Smooth muscle cell of the brain vasculature (primary cell): ENCODE measurements at places on chromosomes 1 and 21.

DNA sequence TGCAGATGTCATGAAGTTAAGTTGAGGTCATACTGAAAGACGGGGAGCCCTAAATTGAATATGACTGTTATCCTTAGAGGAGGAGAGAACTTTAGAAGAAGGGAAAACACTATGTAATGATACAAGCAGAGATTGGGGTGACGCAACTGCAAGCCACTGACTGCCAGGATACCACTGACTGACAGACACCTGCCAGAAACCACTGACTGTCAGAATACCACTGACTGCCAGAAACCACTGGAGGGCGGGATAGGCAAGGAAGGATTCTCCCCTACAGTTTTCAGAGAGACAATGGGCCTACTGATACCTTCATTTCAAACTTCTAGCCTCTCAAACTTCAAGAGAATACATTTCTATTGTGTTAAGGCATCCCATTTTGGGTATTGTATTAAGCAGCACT is 388.7 kb downstream of the USH2A start:
- no peak for DNase-seq

- no peak for DNase-seq
Observed at GRCh38 chr1:154752273-154753030, 117.6 kb downstream of the KCNN3 start.

GRCh38 chr1:243514927-243515326 is 259.1 kb downstream of the SDCCAG8 start:
- no peak for DNase-seq

DNA sequence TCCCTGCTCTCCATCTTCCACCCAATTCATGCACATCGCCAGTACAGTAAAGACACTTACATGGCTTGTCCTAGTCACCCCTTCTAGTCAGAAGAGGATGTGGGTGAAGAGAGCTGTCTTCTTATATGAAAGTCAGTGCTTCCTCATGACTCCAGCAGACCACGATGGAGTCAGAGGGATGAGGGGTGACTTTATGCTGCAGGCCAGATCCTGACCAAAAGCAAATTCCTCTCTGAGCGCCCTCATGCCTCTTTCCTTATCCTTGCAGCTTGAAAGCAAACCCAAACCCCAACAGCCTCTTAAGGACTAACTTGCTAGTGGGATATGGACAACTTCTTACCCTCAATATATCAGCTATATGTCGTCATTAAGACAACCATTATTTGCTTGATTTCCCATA is 348.2 kb upstream of the DUSP10 start:
- no peak for DNase-seq

DNA sequence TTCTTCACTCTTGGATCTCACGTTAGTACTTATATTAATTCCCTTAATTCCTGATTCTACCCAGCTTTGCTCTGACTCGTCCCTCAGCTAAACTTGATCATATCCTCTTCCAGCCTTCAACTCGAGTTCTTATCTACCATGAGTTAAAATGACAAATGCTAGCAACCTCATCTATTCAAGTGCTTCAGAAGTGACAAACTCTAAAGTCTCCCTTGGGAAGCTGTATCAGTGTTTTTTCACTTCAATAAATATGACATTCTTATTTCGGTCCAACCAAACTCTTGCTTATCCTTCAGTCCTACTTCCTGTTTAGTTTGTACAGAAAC is 75.3 kb downstream of the FOXJ3 start:
- DNase-seq = no peak

GRCh38 chr21:17612565-17613241 is at the start of gene BTG3:
Gene BTG3, minus strand, starts transcription at chr21:17612901. Its CDS starts 3,757 bp downstream, at chr21:17609144.
- peak; percentile 56 for DNase-seq

- no peak for DNase-seq
Observed at GRCh38 chr1:42944246-42944928, 14.3 kb downstream of the SLC2A1 start.

- no peak for DNase-seq
Observed at GRCh38 chr1:30130099-30130498, 593.3 kb downstream of the MATN1 start.

GRCh38 chr1:9444532-9444931 is 94.7 kb upstream of the SLC25A33 start:
- no peak for DNase-seq

DNA sequence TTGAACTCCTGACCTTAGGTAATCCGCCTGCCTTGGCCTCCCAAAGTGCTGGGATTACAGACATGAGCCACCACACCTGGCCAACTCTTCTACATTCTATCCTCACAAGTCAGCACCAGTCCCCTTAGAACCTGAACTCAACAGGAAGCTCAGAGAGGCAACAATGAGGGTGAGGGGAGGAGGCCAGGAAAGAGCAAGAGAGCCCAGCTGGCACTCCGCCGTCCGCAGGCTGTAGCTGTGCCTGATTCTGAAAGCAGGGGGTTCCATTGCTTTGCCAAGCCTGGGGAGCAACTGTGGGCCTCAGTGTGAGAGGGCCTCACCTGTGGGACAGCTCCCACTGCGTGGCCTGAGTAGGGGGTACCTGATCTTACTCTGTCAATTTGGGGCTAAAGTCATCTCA is 18.7 kb downstream of the STK40 start:
- DNase-seq = no peak

GRCh38 chr1:226004396-226004795 is 5.3 kb upstream of the SDE2 start:
- DNase-seq = no peak

GRCh38 chr1:218384581-218384993 is 39.5 kb downstream of the TGFB2 start:
- no peak for DNase-seq

- DNase-seq = no peak
Observed at GRCh38 chr1:19942088-19942487, 18.7 kb upstream of the PLA2G2E start.

DNA sequence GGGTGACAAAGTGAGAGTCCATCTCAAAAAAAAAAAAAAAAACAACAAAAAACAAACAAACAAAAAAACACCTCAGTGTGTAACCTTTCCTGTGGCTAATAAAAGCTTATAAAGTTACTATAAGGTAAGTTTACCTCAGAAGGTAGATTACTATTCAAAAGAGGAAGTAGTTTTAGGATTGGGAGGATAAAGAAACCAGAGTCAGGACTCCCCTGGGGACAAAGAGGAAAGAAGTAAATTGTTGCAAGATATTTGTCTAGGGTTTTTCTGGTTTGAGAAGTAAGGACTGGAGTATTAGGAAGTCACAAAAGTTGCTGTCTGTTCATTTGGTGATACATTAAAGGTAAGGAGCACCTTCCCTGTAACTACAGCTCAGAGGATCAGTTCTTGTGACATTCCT is 23.8 kb upstream of the CENPF start:
- no peak for DNase-seq

DNA sequence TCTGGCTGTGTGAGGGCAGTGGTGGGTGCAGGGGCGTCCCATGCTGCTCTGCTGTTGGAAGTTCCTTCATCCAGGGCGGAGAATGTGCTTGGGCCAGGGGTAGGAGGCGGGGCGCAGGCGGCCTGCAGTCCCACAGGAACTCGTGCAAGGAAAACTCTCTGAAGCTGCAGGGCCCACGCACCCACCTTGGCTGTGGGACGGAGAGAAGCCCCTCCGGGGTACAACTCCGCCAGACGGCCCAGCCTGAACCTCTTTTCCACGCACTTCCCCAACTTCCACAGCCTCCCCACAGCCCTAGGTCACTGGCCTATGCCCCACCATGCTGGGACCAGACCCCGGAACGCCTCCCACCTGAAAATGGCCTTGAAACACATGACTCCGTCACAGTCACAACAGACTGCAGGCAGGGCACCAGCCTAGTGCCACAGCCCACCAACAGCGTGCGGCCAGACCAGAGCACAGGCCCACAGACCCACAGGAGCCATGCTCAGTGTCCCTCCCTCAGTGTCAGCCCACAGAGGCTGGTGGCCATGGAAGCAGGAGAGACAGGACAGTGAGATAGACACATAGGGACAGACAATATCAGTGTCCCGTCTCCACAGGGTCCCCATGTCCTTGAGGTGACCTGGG is 47.8 kb downstream of the WNT9A start:
- no peak for DNase-seq

DNA sequence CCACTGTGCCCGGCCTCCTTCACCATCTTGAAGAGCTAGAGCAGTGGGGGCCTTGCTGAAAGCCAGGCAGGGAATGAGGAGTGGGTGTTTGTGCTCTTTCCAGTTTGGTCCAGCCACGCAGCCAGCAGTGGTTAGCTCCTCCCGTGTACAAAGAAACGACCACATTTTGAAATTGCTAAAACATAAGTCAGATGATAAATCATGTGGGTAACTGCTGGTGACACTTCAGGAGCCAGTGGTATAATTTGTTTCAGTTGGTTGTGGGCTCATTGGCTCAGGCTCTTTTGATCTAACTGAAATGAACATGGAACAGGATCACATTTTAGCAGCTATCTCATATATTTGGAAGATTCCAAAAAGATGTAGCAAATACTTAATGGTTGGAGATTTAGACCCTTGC is 87.6 kb downstream of the MTR start:
- DNase-seq = no peak

GRCh38 chr21:42079939-42080787 is 9.0 kb downstream of the UMODL1 start:
- no peak for DNase-seq

DNA sequence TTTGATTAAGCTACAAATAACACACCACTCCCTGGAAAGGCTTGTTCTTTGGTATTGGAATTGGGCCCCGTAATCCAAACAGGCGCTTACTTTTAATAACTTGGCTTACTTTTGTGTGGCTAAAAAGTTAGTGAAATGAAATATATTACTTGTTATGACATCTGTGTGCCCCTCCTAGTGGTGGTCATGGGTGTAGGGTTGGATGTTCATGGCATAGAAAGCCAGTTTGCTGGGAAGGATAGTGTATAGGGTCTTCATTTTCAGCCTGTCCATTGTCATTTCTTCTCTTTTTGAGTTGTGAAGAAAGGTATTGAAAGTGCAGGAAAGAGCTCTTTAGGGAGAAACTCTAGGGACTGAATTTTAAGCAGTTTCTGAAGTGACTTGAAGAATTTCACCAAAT is 5.9 kb downstream of the CDC14A start:
- no peak for DNase-seq

DNA sequence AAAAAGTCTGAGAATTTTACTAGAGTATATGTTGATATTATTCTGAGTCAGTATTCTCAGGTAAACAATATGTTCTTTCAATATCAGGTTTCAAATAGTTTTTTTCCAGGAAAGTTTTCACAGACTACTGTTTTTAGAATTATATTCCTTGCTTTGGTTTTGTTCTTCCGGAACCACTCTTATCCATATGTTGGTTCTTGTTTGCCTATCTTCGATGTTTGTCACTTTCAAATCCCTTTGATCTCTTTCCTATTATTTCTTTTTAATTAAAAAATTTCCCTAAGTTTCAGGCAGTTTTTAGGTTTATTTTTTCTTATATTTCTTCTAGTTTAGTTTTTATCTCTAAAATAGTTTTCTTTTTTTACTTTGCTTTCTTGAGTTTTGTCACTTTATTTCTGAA is 20.9 kb downstream of the NOS1AP start:
- no peak for DNase-seq

- DNase-seq = no peak
Observed at GRCh38 chr1:19400192-19400611, 85.1 kb downstream of the CAPZB start.

DNA sequence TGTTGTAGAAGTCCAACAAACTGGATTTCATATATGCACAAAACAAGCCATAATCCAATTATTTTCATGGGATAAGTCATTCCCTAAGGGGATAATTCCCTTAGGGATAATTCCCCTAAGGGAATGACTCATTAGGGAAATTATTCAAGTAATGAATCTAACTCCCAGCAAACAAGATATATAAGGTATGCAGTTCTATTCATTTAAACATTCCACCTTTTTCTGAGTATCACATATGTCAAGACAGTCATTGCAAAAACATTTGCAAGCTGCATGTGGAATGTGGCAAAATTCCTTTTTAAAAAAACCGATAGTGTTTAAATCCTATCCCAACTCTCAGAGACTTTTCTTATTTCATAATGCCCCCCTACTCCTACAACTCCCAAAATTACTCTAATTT is 131.2 kb downstream of the AKT3 start:
- DNase-seq = no peak

DNA sequence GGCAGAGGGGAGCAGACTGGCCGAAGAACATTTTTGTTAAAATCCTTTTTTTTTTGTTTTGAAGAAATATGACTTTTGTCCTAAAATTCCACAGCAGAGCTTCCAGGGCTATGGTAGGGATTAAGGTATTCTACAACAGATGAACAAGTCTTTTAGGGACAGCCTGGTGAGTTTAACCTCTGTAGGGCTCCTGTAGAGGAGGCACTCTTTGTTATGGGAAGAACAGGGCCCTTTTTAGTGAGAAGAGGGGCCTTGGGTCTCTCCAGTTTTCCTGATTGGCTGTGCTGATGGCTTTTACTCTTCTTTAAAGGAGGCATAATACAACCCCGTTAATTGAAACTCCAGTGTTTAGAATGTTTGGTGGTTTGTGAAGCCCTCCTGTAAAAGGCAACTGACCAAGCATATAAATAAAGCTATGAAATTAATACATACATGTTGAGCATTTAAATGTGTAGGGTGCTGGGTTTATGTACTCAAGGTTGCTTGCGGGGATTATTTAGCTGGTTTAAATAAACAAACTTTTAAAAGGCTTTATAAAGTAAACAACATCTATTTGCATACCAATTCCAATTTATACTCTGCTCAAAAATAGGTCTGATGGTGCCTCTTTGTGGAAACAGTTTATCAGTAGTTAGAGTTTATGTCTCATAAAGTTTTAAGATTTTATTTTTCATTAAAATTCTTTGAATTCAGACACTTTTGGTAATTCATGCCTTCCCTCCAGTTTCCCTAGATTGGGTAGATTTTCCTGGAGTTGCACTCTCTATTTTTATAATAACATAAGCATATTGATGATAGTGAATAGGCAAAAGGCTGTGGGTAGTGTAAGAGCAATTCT is 46.5 kb downstream of the PBX1 start:
- no peak for DNase-seq

GRCh38 chr1:18557621-18558465 is 72.8 kb upstream of the PAX7 start:
- DNase-seq = no peak

DNA sequence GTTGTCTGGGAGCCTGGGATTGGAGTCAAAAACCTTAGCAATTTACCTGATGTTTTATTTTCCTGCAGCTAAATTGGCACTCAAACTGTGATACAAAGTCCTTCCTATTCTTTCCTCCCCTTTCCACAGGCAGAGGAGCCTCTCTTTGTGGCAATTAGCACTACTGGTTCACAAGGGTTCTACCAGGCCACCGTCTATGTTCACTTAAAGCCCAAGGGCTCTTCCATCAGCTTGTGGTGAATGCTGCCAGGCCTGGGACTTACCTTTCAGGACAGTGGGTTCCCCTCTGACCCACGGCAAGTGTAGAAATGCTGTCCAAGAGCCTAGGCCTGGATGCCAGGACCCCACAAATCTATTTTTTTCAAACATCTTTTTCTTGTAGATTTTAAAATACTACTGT is 251.9 kb upstream of the B3GALT2 start:
- no peak for DNase-seq

- no peak for DNase-seq
Observed at GRCh38 chr1:66327588-66327987, 206.4 kb upstream of the SGIP1 start.

GRCh38 chr1:121458291-121459048 is 273.7 kb downstream of the SRGAP2C start:
- DNase-seq = no peak
